ENCODE measurements at places on chromosomes 7 and 10.
A peak's percentile ranks its signal among the peaks of the same experiment; 100 is the strongest.

DNA sequence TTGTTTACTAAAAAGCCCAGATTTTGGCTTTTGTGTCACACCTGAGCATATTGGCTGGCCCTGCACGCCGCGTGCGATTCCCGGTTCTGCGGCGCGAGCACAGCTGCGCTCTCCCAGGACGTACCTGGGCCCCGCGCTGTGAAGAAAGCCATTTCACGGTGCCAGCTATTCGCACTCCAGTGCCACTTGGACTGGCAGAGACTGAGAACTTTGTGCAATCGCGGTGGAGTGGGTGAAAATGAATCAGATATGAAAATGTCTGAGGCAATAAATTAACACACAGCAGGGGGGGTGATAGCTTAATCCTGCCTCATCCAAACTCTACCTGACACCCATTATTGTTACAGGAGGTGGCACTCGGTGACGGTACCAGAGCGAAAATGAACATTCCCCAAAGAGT, 330.1 kb upstream of the MGMT start:
- DNase-seq = no peak

- DNase-seq = no peak
Observed at GRCh38 chr10:12846718-12847117, 154.8 kb downstream of the CCDC3 start.

DNA sequence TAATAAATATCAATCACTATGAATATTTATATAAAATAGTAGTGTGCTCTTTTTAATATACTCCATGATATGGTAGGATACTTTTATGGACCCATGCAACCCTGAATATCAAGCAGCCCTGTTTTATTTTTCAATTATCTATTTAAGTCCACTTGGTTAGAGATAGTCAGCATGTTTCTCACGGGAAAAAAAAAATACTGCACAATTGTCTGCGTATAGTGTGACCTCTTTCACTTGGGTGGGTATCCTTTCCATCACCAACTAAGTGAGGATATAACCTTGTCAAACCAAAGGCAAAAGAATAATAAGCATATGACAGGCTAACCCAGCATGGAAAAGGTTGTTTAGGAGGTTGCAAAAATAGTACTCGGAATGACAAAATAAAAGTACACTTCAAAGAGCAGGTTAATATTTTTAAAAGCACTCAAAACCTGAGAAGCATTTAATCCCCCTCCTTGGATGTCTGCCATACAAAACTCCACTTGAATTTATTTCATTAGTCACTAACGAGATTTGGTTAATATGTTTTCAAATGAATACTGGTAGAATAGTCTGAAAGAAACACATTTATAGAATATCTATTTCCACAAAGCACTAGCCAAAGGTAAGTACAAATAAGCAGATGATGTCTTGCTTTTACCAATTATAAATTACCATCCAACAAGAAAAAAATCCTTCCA, 76.5 kb downstream of the IMMP2L start:
- no peak for DNase-seq

DNA sequence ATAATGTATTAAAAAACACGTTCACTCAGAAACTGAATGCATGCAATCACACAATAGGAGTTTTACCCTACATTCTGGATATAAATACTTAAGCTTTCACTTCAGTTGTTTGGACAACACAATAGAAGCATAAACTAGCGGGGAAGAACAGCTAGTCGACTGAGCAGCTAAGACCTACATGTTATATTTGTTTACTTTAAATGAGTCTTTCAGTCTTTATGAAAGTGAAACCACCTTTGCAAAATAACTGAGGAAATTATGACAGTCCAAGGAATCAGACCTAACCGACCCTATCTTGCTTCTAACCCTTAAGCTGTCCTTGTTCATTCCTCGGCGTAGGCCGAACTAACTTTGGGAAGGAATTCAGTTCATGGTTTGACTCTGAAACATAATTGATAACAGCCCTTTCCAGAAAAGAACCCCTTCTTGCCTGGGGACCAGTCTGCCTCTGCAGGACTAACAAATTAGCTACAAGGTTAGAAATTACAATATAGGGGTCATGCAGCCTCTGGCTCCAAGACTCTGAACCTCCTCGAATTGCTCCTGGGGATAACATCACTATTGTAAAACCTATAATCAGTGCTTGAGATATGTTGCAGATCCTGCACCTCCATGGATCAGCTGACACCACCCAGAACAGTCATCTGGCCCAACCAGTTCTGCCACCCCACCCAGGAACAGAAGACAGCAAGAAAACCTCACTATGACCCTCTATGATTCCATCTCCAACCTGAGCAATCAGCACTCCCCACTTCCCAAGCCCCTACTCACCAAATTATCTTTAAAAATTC, 185.1 kb upstream of the KLF6 start:
- DNase-seq = no peak

- no peak for DNase-seq
Observed at GRCh38 chr7:43938892-43939482, 12.8 kb downstream of the UBE2D4 start.

DNA sequence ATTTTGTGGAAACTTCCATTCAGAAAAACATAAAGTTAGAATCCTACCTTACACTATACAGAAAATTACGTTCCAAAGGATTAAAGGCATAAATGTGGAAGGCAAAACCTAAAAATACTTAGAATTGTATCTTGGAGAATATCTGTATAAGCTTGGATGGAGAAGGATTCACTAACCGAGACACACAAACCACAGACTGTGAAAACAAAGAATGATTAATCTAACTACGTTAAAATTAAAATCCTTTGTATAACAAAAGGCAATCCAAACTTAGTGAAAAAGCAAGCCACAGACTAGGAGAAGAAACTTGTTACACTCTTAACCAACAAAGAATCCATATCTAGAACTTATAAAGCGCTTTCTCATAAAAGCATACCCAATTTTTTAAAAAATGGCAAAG, 678.8 kb downstream of the INHBA start:
- DNase-seq = no peak

- no peak for DNase-seq
Observed at GRCh38 chr7:43081603-43082002, 30.8 kb upstream of the HECW1 start.

GRCh38 chr7:152054367-152055230, 29.1 kb downstream of the GALNT11 start:
- no peak for DNase-seq

DNA sequence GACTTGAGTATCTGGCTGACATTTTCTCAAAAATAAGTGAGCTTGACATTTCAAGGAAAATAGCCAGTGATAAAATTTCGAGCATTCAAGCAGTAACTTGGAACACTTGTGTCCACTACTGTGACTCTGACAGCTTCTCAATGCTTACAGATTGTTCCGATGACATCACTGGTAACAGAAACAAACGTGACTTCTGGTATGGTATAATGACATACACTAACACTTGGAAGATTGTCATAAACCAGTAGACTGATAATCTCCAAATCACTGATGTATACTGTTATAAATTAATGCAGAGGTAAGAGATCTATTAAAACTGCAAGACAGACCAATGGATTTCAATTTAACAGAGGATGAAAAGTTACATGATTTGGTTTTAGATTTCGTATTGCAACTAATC, 6.5 kb downstream of the MINDY3 start:
- DNase-seq = no peak

DNA sequence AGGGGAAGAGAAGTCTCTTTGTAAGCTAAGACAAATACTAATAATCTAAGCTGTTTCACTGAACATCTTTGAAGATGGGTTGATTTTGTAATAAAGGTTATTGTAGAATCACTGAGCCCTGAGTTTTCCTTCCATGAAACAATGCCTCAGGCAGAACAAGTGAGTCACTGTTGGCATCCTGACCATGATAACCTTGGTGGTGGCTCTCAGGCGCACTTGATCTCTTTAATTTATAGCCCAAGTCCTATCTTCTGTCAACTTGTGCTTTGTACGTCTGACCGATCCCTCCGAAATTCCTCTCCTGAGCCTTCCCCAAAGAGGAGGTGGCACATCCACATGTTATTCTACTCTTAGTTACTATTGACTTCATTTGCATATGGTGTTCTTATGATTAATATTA, 812.9 kb downstream of the REEP3 start:
- DNase-seq = no peak

DNA sequence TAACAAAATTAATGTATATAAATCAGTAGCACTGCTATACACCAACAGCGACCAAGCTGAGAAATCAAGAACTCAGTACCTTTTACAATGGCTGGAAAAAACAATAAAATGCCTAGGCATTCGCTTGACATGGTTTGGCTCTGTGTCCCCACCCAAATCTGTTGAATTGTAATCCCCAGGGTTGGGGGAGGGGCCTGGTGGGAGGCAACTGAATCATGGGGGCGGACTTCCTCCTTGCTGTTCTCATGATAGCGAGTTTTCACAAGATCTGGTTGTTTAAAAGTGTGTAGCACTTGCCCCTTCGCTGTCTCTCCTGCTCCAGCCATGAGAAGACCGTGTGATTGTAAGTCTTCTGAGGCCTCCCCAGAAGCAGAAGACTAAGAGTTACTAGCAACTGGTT, 8.6 kb downstream of the ZNF786 start:
- DNase-seq = no peak

DNA sequence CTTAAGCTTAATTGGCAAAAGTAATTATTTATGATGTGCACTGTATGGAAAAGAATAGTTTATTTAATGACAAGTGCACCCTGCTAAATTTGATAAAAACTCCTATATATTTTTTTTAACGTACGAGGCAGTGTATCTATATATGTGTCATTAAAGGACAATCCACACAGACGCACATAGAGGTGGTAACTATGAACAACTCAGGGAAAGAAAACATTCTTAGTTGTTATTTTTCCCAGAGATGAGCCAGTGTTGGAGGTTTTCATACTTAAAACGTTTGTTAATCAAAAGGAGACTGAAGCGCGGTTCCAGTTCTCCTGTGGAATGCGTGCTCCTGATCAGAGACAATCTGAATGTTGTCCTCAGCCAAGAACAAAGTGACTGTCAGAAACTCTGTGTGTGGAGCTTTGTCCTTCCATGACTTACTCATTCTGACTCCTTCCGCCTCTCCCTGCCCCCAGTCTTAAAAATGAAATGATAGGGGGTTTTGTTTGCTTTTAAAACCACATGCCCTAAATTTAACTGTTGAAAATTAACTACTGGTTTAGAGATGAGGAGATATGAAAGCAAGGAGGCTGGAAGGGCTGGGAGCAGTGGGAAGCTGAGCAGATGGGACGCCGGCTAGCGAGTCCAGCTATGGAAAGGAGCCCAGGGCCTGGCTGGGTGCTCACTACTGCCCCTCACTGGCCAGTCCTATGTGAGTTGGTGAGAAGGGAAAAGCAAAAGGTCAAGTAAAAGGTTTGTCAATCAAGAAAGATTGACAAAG, 99.6 kb downstream of the SVIL start:
- DNase-seq = peak; percentile 70

DNA sequence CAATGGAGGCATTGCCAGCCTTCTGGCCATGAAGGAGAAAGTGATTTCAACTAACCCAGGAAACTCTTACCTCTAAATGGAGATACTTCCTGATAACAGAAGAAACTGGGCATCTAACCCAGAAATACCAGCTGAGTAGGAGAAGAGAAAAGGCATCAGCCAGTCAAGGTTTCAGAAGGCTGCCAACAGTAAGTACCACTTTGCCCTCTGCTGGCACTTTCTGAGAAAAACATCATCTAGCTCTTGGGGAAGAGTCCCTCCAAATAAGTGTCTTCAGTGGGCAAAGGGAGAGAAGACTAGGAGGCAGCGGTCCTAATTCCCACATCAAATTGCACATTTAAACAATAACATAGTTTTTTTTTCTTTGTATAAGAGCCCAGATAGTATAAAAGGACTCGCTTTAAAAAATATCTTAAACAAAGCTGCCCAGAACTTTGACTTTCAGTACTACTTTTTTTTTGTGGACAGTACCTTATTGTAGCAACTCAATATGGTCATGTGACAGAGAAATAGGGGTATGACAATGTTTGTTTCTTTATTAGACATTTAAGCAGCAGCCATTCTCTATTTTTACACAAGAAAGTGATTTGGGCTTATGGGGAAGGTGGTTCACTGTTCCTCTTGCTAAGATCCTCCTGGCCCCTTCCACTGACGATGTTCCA, 157.3 kb downstream of the CTTNBP2 start:
- DNase-seq = peak; percentile 29

- DNase-seq = no peak
Observed at GRCh38 chr10:11234857-11235531, 217.3 kb downstream of the CELF2 start.

GRCh38 chr7:47503281-47503680, 78.6 kb downstream of the TNS3 start:
- no peak for DNase-seq

DNA sequence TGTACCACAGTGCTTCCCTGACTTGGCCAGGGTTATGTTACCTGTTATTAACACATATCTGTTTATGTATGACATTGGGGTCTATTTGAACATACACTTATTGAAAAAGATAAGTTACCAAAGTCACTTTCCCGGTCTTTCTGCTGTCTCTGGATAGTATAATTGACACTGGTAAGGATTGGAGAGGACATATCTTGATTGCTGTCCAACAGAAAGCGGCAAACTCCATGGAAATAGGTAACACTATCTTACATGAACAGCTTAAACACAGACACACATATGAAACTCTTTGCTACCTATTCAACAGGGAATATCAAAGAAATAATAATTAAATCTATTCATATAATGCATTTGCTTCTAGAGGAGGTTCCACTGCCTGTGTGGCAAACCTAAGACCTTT, 282.5 kb upstream of the AOAH start:
- DNase-seq = no peak

DNA sequence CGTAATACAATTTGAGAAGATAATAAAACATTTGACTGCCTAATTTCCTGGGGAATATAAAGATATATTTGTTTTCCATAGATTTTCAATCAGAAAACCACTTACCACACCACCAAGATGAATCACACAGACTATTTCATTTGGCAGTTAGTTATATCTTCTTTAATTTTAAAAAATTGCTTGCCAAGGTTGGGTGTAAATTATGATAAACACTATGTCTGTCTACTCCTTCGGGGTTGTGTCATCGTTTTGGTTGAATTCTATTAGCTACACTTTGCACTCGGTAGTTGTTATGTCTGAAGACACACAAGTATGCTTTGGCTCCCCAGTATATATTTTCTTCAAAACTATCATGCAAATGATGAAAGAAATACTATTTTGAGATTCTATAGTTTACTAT, 594.8 kb upstream of the SEMA3D start:
- DNase-seq = no peak

DNA sequence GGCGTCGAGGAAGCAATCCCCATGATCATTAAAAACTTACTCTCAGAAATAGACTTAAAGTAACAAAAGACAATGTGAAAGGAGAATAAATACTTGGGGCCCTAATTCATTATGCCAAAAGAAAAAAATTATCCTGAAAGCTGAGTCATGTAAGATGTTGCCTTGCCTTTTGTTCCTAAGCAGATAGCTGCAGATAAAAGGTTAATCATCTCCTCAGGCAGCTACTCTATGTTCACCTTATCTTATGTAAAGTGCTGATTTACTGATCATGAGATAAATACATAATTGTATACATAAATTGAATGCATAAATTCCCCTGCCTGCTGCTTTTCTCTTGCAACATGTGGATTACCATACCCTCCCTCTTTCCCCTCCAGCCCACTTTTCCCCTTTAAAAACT, 28.1 kb upstream of the CREB3L2 start:
- DNase-seq = no peak
